ENCODE measurements at places on chromosomes 3 and 15. TPM values are rescaled to one million over a fixed set of nuclear protein-coding genes. Genes with fewer than 3 reads are reported as not detected.

Gene MAP6D1
- total RNA-seq = 0.48 TPM

Gene C3orf85
- total RNA-seq = not detected

Gene KNG1
- total RNA-seq = not detected

Gene REC114
- not detected for total RNA-seq

Gene TGM5
- total RNA-seq = 0.45 TPM

Gene AVEN
- 21.2 TPM for total RNA-seq

Gene RTP4
- 1.6 TPM for total RNA-seq

DNA sequence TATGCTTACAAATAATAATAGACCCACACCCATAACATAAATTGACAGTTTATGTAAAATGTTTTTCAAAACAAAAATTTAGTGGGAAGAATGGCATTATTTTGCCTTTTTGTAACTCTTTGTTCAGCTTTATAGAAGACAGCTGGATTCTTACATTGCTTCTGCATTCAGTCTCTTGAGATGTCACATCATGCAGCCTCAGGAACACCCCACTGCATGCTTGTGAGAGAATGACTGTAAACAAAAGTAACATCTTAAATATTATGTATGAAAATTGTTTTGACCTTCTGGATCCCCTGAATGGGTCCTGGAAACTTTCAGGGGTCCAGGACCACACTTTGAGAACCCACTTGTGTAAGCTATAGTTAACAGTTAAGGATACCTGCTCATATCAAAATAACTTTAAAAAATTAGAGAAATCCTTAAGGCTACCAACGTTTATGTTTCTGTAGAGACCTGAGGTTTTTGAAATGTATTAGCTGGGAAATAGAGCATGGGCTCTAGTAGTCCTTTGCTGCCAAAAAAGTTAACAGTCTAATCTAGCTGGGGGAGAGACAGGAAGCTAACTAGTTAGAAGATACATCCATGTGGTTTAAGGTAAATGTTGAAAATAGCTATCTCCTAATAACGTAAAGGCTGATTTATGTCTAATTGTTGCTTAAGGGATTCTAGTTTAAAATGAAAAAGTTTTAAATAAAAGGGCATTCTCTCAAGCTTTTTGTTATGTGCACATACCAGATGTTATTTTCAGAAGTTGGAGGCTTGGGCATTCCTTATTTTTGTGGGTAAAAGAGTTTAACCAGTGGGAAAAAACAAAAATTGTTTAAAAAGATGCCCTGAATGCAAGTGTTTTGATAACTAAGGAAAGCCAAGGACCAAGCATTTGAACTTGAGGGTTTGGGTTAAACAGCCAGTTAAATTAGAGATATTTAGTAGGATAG lies 3.8 kb downstream of the USP3 start:
- no peak for DNase-seq

- peak; percentile 26 for DNase-seq
Observed at GRCh38 chr3:12443781-12444522, 40.3 kb upstream of the TSEN2 start.

DNA sequence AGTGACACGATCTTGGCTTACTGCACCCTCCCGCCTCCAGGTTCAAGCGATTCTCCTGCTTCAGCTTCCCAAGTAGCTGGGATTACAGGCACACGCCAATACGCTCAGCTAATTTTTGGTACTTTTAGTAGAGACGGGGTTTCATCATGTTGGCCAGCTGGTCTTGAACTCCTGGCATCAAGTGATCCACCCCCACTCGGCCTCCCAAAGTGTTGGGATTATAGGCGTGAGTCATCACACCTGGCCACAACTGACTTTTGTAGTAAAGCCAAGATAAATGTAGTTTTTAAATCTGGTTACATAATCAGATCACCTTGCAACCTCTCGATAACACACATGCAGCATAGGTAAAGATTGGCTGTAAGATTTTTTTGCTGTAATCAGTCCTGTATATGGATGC lies 657.5 kb upstream of the DPPA4 start:
- DNase-seq = no peak

DNA sequence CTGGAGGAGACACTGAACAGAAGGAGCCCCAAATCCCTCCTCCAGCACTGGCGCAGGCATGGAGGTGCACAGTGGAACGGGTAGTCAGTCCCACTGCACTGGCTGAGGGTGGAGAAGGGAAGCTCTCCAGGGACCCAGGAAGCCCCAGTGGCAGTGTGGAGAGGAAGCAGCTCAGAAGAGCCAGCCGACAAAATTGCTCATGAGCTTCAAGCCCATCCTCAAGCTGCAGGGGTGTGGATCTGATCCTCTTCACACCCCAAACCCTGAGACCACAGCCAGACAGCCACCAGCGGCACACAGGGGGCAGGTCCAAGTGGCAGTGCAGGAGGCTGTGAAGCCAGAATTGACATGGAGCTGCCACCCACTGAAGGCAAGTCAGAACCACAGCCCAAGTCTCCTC lies 32.1 kb downstream of the CYFIP1 start:
- DNase-seq = no peak

DNA sequence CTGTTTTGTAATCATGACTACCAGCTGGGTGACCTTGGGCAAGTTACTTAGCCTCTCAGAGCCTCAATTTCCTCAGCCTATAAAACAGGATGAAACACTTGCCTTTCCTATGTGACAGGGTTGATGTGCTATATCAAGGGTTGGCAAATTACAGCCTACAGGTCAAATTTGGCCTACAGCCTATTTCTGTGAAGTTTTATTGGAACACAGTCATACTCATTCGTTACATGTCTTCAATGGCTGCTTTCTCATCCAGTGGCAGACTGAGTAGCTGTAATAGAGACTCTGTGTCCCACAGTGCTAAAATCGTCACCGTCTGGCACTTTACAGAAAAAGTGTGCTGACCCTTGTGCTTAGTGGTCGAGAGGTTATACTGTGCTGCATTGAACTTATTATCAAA lies 16.6 kb downstream of the ABHD6 start:
- DNase-seq = no peak

- peak; percentile 53 for DNase-seq
Observed at GRCh38 chr3:127158614-127159229, 34.2 kb upstream of the PRR23E start.

DNA sequence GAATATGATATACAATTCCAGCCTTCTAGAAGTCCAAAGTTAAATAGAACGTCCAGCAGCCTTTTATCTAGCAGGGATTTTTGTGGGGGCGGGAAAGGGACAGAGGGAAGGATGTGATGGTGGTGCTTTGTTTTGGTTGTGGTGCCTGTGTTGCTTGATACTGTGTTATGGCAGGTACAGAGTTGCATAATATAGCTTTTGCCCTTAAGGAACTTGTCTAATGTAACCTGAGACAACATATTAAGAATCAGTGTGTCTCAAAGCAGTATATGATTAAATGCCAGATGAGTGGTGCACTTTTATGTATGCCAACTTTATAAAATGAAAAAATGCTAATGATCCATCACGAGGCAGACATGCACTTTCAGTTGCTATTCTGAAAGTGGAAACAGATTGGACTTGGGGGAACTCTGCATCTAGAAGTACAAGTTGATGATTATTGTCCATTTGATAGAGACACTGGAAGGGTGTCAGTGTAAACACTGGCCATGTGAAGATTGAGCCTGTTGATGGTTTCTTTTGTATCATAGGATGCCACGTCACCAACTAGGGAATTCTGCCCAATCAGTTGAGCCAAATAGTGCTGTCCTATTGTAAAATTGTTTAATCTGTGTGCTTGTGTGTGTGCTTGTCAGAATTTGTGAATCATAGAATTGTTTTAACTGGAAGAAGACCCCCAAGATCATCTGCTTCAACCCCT lies 23.0 kb downstream of the NEO1 start:
- no peak for DNase-seq

GRCh38 chr3:179486806-179487205 lies 35.5 kb upstream of the GNB4 start:
- DNase-seq = no peak

DNA sequence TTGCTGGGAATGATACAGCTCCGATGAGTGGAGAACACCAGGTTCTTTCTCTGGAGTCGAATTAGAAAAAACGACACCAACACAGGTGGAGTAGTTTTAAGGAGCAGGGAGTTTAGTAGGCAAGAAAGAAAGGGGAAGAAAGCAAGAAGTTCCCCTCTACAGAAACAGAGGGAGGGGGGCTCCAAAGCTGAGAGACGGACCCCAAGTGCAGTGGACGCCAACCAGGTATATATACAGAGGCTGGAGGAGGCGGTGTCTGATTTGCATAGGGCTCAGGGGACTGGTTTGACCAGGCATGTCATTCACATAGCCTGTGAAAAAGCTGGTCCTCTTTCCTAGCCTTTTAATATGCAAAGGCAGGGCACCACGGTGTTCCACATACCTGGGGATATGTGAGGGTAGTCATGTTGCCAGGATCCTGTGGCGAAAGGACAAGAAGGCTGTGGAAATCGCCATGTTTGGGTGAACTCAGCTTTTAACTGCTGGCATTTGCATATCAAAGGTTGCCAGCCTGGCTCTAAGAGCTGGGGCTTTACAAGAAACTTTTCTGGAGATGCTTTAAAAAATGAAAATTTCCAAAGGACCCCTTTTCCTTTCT lies 887.4 kb upstream of the EPHA6 start:
- DNase-seq = no peak

GRCh38 chr15:64493641-64494040 lies 33.3 kb downstream of the ZNF609 start:
- no peak for DNase-seq

- no peak for DNase-seq
Observed at GRCh38 chr3:184067573-184068055, 14.8 kb downstream of the HTR3C start.

GRCh38 chr3:46080124-46080968 lies 53.1 kb upstream of the XCR1 start:
- no peak for DNase-seq

GRCh38 chr15:75815811-75816719 lies 27.2 kb upstream of the UBE2Q2 start:
- DNase-seq = no peak

DNA sequence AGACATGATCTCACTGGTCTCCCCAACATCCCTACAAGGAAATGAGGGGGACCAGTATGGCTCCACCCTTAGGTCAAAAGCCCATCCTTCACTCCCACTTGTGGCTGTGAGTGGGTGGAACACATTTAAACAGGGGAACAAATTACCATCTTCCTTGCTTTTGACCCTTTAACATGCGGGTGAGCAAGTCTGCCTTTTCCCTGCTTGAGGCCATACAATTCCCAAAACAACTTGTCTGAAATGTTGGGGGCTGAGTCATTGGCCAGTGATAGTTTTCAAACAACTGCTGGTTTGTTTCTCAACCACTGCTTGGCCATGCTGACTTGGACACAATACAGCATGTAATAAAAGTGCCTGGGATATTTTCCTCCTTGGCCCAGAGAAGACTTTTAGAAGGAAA lies 39.6 kb downstream of the COL8A1 start:
- no peak for DNase-seq

GRCh38 chr3:16520970-16521881 lies 7.7 kb upstream of the RFTN1 start:
- no peak for DNase-seq

- DNase-seq = no peak
Observed at GRCh38 chr3:194218646-194219453, 82.9 kb downstream of the HES1 start.

- DNase-seq = no peak
Observed at GRCh38 chr3:50542177-50543034, 25.1 kb downstream of the C3orf18 start.

DNA sequence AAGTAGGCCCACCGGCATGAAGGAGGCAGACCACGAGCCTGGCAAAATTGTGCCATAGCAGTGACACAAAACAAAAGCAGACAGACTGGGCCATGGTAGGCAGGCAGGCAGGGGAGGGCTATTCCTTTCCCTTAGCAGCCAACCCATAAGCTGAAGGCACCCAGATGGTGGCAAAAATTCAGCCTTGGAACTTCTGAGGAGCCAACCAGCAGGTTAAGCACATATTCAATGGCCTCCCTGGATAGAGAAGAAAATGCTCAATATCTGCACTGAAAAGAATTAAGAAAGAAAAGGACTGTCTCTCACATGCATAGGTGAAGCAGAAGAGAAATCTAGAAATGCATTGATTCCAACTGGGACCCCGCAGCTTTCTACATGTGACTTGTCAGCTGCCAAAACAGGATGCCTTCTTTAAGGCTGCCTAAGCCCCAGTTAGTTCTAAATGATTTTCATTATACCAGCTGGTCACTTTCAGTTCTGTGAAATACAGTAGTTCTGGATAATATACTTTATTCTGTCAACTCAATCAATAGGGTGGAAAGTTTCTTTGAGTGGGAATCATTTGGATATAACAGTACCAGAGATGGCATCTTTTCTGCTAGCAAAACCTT lies 2.7 kb downstream of the PRICKLE2 start:
- DNase-seq = no peak

DNA sequence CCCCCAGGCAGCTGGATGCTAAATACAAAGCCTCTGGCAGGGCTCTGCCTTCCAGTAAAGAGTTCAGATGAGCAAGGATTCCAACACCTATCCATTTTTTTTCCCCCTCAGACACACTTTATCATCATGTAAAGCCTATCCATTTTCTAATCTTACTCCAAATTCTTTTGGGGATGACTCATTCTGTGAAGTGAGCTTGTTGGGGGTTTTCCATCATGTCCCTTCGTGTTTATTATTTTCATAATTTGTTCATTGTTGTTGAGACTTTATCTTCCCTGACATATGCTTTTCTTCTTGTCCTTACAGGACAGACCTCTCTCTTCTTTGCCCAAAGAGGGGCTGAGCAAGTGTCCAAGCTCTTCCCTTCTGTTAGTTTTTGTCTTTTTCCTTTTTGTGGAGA lies 34.7 kb upstream of the SH3BP5 start:
- DNase-seq = no peak

GRCh38 chr3:105367063-105367405 lies 325 bp downstream of the ALCAM start:
- DNase-seq = no peak

DNA sequence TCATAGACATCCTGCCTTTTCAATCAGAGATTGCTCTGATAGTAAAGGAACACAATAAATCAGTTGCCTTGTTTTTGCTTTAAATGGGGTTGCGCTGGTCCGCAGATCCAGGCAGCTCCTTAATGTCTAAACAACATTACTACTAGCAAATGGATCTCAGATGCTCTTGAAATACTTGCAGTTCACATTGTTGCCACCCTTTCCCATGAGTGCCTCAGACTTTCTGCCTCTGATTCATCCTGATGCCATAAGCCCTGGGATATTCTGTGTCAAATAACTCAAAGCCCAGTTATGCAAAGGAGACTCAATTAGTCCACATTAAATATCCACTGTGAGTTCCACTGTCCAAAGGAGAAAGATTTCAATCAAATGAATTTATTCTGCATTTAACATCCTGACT lies 196.7 kb downstream of the PLCH1 start:
- DNase-seq = no peak

DNA sequence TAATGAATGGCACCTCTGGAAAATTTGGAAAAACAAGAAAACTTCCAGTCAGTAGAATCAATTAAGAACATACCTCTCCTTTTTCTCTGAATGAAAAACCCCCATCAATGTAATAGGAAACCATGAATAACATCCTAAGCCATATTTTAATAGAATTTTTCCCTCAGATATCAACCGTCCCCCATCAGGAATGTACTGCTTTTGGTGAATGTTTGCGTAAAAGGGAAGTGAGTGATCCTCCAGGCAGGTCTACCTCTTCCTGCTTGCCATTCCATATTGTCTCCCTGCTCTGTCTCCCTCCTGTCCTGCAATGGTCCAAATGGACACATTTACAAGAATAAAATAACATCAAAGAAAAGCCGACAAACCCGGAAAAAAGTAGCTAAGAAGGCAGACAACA lies 30.8 kb downstream of the LAMP3 start:
- no peak for DNase-seq

- DNase-seq = no peak
Observed at GRCh38 chr15:60382773-60383674, 14.8 kb downstream of the ANXA2 start.

GRCh38 chr15:90414408-90415028 lies 26.5 kb downstream of the IQGAP1 start:
- no peak for DNase-seq

- no peak for DNase-seq
Observed at GRCh38 chr15:42984493-42985034, 64.0 kb upstream of the TTBK2 start.
